ENCODE measurements at places on chromosomes 7 and 10.

- no peak for DNase-seq
Observed at GRCh38 chr7:99786726-99787335, 2.8 kb upstream of the CYP3A4 start.

DNA sequence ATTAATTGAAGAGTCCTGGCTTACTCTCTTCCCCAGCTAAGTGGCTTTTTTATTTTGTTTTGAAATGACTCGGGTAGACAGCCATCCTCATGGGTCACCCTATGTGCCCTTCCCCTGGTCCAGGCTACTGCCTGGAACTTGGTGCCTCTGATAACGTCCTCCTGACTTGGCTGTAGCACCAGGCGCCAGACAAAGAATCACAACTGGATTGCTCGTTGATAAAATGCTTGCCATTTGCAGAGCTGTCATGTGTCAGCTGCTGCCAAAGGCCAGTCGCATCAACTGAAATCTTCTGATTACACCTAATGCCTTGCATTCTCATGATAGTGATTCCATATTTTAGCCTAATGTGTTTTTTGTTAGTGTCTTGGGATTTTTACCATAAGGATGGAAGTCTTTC lies 27.4 kb upstream of the ABLIM1 start:
- DNase-seq, result no peak

GRCh38 chr7:7799138-7799537 lies 80.7 kb upstream of the RPA3 start:
- DNase-seq, result no peak

GRCh38 chr7:76202666-76203030 lies 952 bp downstream of the SRRM3 start:
- no peak for DNase-seq

- no peak for DNase-seq
Observed at GRCh38 chr10:110404413-110404812, 93.3 kb upstream of the DUSP5 start.

DNA sequence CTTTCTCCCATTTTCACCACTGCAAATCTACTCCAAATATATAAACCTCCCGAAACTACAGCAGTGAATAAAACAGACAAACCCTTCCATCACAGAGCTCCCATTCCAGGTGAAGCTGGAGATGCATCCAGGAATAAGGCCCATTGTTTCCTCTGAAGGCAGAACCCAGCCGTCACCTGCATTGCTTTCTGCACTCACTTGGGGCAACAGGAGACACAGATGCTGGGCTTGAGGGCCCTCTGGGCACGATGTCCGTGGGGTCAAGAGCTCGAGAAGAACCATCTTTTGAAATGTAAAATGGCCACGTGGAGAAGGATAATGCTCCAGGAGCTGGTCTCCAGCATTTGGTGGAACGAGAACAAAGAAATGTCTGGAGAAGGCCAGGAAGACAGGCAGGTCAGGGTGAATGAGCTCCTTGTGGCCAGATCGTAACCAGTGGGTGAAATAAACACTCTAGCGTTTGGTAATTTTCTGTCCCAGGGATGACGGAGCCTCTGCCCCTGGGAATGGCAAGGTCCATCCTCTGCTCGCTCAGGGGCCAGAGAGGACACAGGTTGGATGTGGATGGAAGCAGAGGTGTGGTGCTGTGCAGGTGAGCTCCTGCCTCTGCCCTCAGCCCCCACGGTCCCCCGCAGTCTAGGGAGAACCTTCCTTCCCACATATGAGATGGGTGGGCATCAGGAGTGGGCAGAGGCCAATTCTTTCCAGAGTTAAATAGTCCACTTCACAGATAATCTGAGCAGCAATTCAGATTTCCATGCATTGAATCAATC lies 556.1 kb downstream of the DNAJB6 start:
- DNase-seq, result no peak

DNA sequence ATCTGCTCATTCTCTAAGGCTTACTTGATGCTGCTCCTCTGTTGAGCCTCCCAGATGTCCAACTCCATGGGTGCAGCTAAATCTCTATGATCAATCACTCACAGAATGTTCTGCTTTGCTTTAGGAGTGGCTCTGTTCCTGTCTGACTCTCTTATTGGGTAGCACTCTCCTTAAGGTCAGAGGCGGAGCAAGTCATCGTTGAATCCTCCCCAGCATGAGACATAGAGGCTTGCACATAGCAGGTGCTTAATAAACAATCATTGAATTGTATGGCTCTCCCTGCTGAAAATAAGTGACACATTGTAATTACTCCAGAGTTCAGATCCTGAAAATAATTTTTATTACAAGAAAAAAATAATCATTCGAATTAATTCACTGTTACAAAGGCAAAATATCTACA lies 69.7 kb downstream of the NPS start:
- no peak for DNase-seq

DNA sequence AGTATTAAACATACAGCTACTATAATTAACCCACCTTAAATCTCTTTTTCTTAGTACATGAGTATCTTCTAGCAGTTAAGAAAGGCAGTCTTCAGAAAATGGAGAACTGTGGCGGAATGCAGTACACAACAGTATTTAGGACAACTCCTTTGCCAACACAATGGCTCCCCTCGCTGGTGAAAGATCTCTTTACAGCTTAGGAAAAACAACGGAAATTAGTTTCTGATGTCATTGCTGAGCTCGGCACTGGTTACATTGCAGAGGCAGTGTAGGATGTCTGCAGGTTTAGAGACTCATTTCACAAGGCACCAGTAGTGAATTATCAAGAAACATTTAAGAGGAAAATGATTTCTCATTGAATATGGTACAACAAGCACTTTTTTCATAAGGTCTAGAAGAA lies 43.4 kb downstream of the GLRX3 start:
- no peak for DNase-seq

- no peak for DNase-seq
Observed at GRCh38 chr7:149849174-149849573, 11.0 kb downstream of the ZNF862 start.

DNA sequence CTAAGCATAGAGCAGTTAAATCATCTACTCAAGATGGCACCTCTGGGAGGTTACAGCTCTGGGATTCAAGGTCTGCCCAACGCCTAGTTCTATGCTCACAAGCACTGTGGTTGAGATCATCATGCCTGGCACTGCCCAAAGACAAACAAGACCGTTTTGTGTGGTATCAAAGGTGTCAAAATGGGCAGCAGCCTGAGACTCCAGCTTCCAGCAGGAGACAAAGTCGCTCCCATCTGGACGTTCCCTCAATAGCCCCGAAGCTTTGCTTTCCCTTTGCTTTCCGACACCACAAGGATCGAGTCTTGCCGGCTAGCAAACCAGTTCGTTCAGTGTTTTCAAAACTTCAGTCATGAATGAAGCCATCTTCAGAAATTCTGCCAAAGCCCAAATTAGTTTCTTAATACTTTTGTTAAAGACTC lies 5.1 kb downstream of the HABP2 start:
- no peak for DNase-seq

DNA sequence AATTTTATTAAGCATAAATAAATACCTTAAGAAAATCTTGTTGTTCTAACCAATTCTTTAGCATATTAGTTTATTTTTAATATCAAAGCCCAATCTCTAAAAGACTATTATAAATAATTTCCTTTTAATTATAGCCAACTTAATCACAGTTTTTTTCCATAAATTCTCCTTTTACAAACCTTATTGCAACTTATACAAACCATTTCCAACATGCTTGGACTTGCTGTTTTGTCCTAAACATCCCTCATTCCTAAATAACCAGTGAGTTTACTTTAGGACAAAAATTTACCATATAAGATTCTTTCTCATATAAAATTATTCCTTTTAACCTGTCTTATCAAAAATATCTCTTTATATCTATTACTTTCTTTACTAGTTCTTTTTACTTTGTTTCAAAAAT lies 25.2 kb upstream of the LSM8 start:
- no peak for DNase-seq

- DNase-seq, result no peak
Observed at GRCh38 chr7:126065766-126066165, 1136.1 kb upstream of the POT1 start.

GRCh38 chr10:77827366-77827765 lies 99.2 kb downstream of the DLG5 start:
- DNase-seq, result no peak

DNA sequence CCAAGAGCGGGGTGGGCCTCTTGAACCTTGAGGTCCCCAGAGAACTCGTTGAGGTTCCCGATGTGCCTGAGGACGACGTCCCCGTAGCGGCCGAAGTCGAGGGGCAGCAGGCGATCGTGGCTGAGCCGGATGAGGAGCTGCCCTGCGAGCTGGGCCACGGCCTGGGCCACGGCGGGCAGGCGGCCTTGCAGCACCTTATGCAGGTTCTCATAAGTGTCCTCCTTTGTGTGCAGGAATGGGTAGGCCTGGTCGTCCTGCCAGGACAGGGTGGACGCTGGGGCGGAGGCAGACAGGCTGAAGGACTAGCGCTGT lies 14.2 kb downstream of the TFR2 start:
- DNase-seq, result no peak

GRCh38 chr10:30734901-30735300 lies 105.3 kb upstream of the LYZL2 start:
- no peak for DNase-seq

DNA sequence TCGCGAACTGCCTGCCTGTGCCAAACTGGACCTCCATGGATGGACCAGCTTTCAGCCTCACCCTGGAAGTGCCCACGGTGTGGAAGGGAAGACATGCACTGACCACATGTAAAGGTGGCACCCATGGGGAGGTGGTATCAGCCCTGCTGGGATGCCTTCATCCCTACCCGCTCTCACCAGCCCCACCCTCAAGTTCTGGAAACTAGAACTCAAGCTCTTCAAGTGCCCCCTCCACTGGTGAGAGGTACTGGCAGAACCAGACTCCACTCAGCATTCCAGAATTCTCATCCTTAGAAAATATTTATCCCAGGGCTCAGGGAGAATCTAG lies 5.9 kb downstream of the ZNF488 start:
- DNase-seq, result no peak

- no peak for DNase-seq
Observed at GRCh38 chr7:24751484-24751883, 5.8 kb downstream of the GSDME start.

DNA sequence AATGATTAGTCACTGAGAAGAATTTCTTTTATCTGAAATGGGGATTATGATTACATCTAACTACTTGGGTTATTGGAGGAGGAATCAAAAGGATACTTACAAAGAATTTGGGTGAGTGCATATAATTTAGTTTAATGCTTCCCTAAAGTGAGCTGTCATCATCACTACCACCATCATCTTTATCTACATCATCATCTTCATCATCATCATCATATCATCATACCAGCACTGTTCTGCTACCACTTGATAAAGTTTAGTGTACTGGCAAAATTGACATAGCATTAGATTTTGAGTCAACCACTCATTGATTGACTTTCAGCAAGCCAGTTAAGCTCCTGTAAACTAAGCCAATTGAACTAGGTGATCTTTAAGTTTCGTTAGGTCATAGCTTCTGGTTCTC lies 245.6 kb upstream of the DKK1 start:
- DNase-seq, result no peak

DNA sequence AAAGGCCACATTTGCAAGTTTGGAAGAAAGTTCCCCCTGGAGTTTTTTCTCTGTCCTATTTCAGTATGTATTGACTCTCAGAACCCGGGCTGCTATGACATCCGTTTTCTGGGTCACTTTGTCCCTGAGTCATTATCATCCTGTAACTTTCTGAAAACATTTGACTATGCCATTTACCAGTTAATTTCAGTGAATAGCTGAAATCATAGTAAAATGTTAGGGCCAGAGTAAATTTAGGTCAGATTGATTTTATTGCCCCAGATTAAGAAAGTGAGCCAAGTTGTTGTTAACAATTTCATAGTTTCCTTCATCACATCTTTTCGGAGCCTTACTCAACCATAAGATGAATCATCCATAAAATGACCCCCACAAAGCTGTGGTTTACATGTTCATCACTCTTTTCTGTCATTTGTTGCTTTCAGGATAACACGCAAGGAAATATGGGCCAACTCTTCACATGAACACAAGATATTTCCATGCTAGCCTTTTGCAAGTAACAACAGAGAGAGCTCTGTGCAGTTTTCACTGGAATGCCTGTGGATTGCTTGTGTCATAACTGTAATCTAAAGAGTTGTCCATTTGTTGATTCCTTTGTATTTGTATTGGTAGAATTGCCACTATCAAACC lies 3.9 kb upstream of the MACC1 start:
- DNase-seq, result no peak

DNA sequence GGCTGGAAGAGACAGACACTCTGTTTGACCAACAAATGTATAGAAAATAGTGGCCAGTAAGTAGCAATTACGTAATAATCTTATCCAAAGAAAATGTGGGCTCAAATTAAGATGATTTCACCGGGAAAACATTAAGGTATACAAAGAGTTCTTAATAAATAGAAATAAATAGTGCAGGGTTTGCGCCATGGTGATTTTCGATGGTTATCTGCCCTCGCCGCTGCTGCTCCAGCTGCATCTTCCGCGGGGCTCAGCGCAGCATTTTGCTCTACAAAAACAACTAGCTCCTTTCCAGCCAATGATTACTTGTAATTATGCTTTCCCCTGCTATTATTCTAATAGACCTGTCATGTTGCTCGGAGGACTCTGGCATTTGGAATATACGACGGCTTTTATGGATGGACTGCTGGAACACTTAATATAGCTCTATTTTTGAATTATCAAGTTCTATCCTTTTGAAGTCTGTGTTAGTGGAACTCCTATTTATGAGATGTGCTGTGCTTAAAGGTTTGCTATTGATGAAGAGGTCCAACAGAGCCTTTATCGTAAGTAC lies 103.8 kb downstream of the BUB3 start:
- DNase-seq, result no peak

- no peak for DNase-seq
Observed at GRCh38 chr10:93965911-93966310, 27.8 kb upstream of the PLCE1 start.

- DNase-seq, result no peak
Observed at GRCh38 chr7:105677817-105678573, 96.7 kb upstream of the EFCAB10 start.

DNA sequence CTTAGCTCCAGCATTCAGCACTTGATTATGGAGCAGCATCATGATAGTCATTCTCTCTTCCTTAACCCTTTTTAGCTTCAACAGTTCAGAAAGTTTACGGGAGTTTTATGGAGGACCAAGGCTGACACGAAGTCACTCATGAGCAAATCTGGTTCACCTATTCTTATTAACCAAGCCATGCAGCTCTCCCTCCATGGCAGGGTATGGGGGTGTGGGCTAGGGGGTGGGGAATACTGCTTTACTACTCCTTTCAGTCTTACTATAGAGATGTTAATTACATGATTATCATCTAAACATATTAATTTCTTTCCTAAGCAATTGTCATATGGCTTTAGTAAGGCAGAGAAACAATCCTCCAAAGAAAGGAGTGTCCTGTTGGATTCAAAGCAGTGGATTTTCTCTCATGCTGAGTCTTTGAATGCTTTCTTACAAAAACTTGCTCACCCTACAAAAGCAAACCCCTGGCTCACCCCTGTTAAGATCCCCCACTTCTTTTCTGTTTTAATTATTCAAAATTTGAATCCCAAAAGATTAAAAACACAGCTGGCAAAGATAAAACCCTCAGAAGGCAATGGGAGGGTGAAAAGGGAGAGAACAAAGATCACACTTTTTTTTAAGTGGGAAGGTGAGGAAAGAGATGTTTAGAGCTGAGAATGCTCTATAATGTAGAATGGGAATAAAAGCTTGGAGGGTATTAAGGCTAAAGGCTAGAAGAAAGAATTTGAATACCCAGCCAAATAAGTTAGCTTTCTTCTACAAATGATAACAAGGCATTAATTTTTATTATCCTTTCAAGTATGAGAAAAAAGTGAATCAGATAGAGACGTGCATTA lies 46.4 kb upstream of the SEMA3E start:
- DNase-seq, result no peak

GRCh38 chr10:15144788-15145187 lies 23.7 kb downstream of the NMT2 start:
- DNase-seq, result no peak

Data from NCI-H1048 (cell line).